Immature natural killer cell (primary cell): ENCODE measurements at places on chromosomes 11 and 22. TPM values are rescaled to one million over a fixed set of nuclear protein-coding genes. Genes with fewer than 3 reads are reported as not detected.

POU2AF3 gene
- not detected for polyA plus RNA-seq

PAX6 gene
- not detected for polyA plus RNA-seq

CYB561A3 gene
- 128 TPM for polyA plus RNA-seq

FAU gene
- 1,241 TPM for polyA plus RNA-seq

HEPHL1 gene
- not detected for polyA plus RNA-seq

P2RY2 gene
- 0.30 TPM for polyA plus RNA-seq

CNIH2 gene
- polyA plus RNA-seq, result not detected

ANO9 gene
- 2.3 TPM for polyA plus RNA-seq

MMP8 gene
- not detected for polyA plus RNA-seq

SERPINH1 gene
- 8.4 TPM for polyA plus RNA-seq

MISFA gene
- 1.0 TPM for polyA plus RNA-seq

RIC3 gene
- not detected for polyA plus RNA-seq

PLAAT2 gene
- 2.8 TPM for polyA plus RNA-seq

OTOG gene
- polyA plus RNA-seq, result not detected

CARD18 gene
- polyA plus RNA-seq, result not detected
